Renal cortex interstitium (tissue), 15 donors: ENCODE measurements at places on chromosomes 4 and X. TPM values are rescaled to one million over a fixed set of nuclear protein-coding genes. Genes with fewer than 3 reads are reported as not detected.

DNA sequence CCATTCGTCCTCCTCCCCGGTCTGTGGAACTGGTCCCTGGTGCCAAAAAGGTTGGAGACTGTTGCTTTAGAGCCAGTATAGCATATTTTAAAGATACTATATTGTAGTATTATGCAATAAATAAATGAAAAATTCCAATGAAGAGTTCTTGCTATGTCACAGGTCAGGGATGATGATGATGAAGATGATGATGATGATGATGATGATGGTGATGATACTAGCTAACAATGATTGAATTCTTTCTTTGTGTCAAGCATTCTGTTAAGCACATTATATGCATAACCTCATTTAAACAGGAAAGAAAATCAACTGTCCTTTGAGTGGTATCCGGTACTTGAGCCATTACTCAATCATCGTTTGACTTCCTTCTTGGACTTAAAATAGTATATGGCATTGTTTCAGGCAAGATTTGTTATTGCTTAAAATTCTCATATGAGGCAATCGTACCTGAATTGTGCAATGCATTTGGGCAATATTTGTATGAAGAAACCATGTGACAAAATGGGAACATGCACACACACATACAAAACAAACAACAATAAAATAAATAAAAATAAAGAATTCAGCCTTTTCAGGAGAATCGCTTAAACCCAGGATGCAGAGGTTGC, 22.8 kb upstream of the TLR2 start:
- no peak for DNase-seq

- no peak for DNase-seq
These were observed 20.7 kb downstream of the HHIP start for GRCh38 chr4:144666539-144667175.

DNA sequence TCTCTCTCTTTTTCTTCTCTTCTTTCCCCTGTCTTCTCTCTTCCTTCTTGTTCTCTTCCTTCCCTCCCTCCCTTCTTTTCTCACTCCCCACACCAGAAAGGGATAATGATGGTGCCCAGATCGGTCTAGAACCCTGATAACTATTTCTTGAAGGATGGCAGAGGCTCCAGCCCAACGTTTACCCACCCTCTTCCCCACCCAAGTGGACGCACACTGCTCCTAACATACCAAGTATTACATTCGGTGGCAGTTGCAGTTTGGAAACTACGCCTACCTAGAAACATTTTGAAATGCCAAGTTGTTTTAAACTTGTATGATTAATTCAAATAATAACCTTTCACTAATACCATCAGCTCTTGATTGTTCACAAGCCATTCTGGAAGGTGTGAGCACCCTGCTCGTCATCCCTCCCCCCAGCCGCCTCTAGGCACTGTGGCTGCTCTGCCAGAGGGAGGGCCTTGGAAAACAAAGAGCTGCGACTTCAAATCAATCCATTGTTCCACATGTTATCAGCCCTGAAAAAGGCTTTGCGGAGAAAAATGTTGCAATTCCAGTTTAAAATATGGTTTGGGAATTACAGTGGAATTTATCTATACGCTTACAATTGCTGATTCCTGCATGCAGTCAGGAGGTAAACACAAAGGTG, 1017.5 kb upstream of the TENM3 start:
- DNase-seq = no peak

- no peak for DNase-seq
These were observed 133.2 kb downstream of the NLGN4X start for GRCh38 chrX:6095469-6095868.

GRCh38 chr4:48343551-48343950, 2.2 kb downstream of the SLAIN2 start:
- DNase-seq = no peak

GRCh38 chrX:12741416-12741815, 49.8 kb upstream of the PRPS2 start:
- DNase-seq = no peak

- DNase-seq = no peak
These were observed 405.8 kb upstream of the HTR2C start for GRCh38 chrX:114178126-114178525.

GRCh38 chrX:152819266-152819665, 11.3 kb downstream of the CETN2 start:
- DNase-seq = no peak

The ARFIP1 gene
- polyA plus RNA-seq = 45.6 TPM

The TRPC5OS gene
- 0.17 TPM for polyA plus RNA-seq

The TLR6 gene
- 0.53 TPM for polyA plus RNA-seq

The PLAC1 gene
- polyA plus RNA-seq = 7.8 TPM
